ENCODE measurements at places on chromosomes 4 and X. TPM values are rescaled to one million over a fixed set of nuclear protein-coding genes. Genes with fewer than 3 reads are reported as not detected.

The PNMA6F gene
- not detected for total RNA-seq

The NUDT10 gene
- total RNA-seq, result 1.2 TPM

GRCh38 chr4:88107406-88108107, 50.9 kb downstream of the ABCG2 start:
- H3K36me3 ChIP-seq, result no peaks in the 10 kb centered on the region
- H3K27ac ChIP-seq, result no peak overlapping the region
- H3K27me3 ChIP-seq, result peaks cover 3% of the 10 kb centered on the region
- no peak overlapping the region for H3K4me3 ChIP-seq
- DNase-seq, result no peak

The EMCN gene
- total RNA-seq, result not detected

DNA sequence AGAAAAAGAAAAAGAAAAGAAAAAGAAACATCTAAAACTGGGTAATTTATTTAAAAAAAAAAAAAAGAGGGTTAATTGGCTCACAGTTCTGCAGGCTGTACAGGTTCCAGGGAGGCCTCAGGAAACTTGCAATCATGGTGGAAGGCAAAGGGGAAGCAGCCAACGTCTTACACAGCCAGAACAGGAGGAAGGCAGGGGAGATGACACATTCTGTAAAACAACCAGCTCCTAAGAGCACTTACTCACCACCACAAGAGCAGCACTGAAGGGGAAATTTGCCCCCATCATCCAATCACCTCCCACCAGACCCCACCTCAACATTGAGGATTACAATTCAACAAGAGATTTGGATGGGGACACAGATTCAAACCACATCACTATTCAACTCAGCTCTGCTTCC, 36.8 kb upstream of the TMEM184C start:
- H3K27me3 ChIP-seq, result peaks cover 11% of the 10 kb centered on the region
- no peaks in the 10 kb centered on the region for H3K36me3 ChIP-seq
- no peak overlapping the region for H3K4me3 ChIP-seq
- no peak overlapping the region for H3K27ac ChIP-seq
- H3K4me1 ChIP-seq, result no peaks in the 10 kb centered on the region

- H3K36me3 ChIP-seq, result no peaks in the 10 kb centered on the region
- DNase-seq, result no peak
- no peaks in the 10 kb centered on the region for H3K27me3 ChIP-seq
- no peak overlapping the region for H3K27ac ChIP-seq
Measured at GRCh38 chrX:87697409-87697808, 179.8 kb downstream of the KLHL4 start.

DNA sequence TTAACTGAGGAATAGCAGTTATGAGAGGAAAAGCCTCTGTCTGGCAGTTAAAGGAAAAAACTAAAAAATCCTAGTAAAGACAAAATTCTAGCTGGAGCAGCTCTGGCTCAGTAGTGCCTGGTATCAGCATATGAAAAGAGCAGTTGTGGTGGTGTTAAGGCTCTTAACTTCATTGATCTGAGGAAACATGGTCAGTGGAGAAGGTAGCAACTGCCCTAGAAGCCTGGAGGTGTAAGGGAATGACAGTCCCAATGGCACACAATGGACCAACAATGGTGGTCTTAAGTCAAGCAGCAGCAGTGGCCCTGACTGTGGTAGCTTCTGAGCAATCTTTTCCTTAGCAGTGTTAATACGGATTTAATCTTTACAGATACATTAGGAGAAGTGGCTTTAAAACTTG, 189.6 kb upstream of the POF1B start:
- H3K4me1 ChIP-seq, result peaks cover 6% of the 10 kb centered on the region
- no peaks in the 10 kb centered on the region for H3K27me3 ChIP-seq
- no peaks in the 10 kb centered on the region for H3K36me3 ChIP-seq
- no peak for DNase-seq
- H3K27ac ChIP-seq, result no peak overlapping the region
- H3K4me3 ChIP-seq, result no peak overlapping the region

The CSAG2 gene
- total RNA-seq, result not detected

DNA sequence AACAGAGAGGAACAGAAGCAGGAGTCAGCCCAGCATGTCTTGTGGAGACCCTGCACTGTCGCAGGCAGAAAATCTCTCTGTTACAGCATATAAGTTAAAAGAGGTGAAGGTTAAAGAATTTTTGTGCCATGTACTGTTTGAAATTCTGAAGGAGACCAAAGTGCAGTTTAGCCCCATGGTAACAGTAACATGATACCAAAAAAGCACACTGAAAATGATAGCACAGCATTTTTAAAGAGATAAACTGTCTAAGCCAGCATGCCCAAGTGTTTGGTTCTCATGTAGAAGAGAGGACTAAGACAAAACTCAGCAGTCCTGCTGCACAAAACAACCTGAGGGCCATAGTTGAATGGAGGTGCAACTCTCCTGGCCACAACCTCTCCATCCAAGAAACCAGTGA, 41.9 kb upstream of the PARM1 start:
- no peaks in the 10 kb centered on the region for H3K36me3 ChIP-seq
- H3K27me3 ChIP-seq, result peaks cover 6% of the 10 kb centered on the region
- H3K4me1 ChIP-seq, result no peaks in the 10 kb centered on the region
- H3K27ac ChIP-seq, result no peak overlapping the region
